Activated T-helper 9 cell treated with anti-CD3 and anti-CD28 coated beads, Interleukin-2, amount 50 U/mL, for 16 hours (primary cell): ENCODE measurements at places on chromosomes 3 and 15.

DNA sequence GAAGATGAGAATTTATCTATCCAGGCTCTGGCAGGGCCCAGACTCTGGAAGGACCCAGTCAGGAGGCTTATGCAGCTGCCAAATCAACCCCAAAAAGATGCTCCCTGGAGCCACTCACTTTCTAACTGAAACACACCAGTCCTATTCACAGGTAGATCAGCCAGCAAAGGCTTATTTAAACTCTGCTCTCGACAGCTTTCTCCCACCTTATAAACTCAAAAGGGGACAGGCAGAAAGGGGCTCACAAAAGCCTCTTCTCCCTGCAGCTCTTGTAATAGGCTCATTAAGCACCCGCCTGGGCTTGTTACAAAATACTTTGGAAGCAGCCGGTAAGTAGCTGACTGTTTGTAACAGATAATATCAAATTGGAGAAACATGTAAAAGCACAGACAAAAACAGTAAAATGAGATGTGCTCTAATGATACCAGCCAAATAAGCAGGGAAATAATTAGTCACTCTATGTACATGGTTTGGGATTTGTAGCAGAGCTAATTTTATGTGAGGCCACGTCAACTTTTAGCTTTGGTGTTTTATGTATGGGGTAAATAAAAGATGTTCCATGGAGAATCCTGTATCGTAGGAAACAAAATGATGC lies 213.8 kb downstream of the NR2F2 start:
- no peak for DNase-seq

- no peak for DNase-seq
These were observed 43.5 kb upstream of the ULK4 start for GRCh38 chr3:42005401-42005800.

DNA sequence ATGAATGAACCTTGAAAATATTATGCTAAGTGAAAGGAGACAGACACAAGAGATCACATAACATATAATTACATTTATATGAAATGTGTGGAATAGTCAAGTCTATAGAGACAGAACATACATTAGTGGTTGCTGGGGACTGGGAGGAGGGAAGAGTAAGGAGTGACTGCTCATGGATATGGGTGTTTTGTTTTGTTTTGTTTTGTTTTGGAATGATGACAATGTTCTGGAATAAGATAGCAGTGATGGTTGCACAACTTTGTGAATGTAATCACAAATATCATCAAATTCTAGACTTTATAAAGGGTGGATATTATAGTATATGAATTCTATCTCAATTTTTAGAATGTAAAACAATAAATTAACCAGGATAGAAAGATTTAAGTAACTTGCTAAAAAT lies 57.4 kb upstream of the PHLDB2 start:
- no peak for DNase-seq

- DNase-seq, result no peak
These were observed 8.4 kb downstream of the MITF start for GRCh38 chr3:69747511-69748258.

- DNase-seq, result no peak
These were observed 1.9 kb downstream of the FNDC3B start for GRCh38 chr3:172040981-172041963.

GRCh38 chr3:123027292-123028232 lies at the start of gene SEMA5B:
Gene SEMA5B (minus strand): TSS chr3:123027763. CDS start chr3:122961263, 66,500 bp downstream.
- no peak for DNase-seq

- no peak for DNase-seq
These were observed at the start of gene CNTN4 for GRCh38 chr3:2098398-2099027. Gene CNTN4 (plus strand): TSS chr3:2098866.

DNA sequence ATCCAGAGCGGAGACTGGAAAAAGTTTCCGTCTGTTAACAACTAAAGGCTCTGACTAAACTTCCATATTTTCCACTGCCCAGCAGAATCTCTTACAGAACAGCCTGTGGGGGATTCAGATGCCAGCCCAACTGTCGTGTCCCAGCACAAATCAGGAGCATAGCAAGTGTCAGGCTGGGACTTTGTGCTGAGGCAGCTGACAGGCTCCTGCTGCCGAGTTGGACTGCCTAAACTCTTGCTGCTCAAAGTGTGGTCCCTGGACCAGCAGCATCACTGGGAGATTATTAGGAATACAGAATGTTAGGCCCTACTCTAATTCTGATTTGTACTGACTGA lies 31.2 kb upstream of the CMTM7 start:
- DNase-seq, result no peak

GRCh38 chr3:136644212-136644611 lies 108.0 kb downstream of the STAG1 start:
- DNase-seq, result no peak

GRCh38 chr3:71684757-71685386 lies 40.3 kb downstream of the EIF4E3 start:
- no peak for DNase-seq
